Right lung (tissue), 10 donors: ENCODE measurements at places on chromosomes 5 and 9. TPM values are rescaled to one million over a fixed set of nuclear protein-coding genes. Genes with fewer than 3 reads are reported as not detected.

Gene TMEM232
- 5.1 TPM for polyA plus RNA-seq

DNA sequence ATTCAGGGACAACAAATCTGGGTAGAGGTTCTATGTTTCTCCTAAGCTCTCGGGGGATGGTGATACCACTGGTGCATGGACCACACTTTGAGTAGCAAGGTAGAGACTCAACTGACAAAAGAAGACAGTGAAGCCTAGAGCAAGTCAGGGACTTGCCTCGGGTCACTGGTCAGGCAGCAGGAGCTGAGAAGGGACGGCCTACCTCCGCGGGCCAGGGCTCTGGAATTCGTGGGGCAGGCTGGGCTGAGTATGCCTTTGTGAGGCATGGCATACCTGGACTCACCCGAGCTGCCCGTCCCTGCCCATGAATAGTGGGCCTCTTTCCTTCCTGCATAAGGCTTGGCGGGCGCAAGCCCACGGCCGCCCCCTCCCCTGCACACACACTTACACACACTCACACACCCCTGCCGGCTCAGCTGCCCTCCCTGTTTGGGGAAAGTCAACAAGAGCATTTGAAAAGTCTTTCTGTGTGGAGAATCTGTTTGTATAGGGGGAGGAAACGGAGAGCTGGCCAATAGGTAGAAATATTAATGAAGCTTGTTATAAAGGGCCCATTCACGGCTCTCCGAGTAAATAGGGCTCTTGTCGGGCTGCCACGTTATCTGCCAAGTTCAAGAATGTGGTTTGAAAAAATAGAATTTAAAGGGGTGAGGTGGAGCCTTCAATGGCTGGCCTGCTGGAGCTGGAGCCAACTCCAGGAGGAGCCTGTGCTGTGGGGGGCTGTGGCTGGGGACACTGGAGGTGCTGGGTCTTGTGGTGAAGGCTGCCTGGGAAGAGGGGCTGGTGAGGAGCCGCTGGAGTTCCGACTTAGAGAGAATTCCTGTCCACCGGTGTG is 19.1 kb upstream of the KIF12 start:
- peak; percentile 70 for DNase-seq

GRCh38 chr9:129250786-129251185 is 72.7 kb upstream of the IER5L start:
- DNase-seq = no peak

DNA sequence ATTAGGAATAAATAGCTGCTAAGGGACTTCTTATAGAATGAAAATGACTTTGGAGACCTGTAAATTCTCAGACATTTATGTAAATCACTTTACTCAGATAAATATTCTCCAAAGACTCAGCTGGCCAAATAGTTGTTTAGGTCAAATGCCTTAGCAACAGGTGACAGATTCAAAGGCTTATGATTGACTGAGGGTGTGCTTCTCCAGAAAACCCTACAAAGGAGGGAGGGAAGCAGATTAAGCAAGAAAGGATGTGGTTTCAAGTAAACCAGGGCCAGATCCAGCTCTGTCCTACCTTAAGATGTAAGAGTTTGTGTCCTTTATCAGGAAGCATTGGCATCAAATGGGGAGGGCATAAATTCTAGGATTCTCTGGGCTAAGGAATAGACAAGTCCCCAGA is 433.0 kb downstream of the TLE1 start:
- DNase-seq = no peak

Gene SLC9A3
- 3.7 TPM for polyA plus RNA-seq

- no peak for DNase-seq
Observed at GRCh38 chr5:149172261-149172660, 31.0 kb downstream of the ABLIM3 start.

GRCh38 chr5:143771189-143771588 is 40.8 kb upstream of the HMHB1 start:
- DNase-seq = no peak

DNA sequence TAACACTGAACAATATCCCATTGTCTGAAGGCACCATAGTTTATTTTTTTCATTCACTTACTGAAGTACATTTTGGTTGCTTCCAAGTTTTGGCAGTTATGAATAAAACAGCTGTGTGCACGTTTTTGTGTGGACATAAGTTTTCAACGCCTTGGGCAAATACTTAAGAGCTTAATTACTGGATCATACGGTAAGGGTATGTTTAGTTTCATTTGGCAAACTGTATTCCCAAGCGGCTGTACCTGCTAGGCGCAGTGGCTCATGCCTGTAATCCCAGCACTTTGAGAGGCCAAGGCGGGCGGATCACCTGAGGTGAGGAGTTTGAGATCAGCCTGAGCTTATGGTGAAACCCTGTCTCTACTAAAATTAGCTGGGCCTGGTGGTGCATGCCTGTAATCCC is 63.7 kb upstream of the FAM120A start:
- no peak for DNase-seq

DNA sequence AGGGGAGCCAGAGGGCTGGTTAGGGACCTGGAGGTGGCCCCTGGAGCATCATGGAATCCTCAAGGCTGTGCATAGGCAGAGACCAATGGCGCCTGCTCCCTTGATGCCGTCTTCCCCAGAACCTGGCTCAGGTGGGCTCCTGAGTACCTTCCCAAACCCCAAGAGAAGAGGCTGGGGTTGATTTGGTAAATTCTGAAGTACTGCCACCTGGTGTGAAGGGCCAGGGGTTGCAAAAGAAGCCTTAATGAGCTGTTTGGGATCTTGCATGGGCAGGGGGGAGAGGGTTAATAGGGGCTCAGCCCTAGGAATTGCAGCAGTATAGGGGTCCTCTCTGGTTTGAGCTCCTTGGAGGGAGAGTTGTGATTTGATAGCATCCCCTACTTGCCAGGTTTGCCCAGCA is 52.1 kb downstream of the CYSTM1 start:
- DNase-seq = no peak

DNA sequence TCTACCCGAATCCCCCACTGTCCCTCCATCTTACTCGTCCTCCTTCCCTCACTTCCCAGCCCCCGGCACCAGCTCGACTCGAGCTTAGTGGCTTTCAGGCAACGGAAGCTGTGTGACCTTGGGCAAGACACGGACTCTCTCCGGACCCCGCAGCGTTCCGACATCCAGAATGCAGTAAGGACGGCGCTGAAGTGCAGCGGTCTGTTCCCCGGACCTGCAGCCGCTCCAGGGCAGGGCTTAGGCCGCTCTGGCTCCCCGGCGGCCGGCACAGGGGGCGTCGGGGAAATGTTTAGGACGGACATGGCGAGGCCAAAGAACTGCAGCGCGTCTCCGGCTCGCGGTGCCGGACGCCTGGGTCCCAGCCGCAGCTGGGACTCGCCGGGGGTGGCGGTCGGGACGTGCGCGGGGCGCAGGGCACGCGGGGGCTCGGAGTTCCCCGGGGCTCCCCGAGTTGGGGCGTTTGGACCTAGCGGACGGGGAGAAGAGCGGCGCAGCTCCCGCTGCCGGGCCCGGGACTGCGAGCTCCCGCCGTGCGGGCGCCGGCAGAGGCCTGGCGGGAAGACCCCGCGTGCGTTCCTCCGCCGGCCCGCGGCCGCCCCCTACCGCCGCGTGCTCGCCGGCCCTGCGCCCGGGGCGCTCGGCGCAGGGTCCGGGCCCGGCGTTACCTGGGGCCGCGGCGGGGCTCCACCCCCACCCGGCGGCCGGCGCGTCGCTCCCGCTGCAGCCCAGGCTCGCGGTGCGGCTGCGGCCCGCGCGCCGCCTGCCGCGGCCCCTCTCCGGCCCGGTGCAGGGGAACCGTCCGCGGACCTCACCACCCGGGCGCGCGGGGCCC is 5.6 kb upstream of the RNF44 start:
- peak; percentile 19 for DNase-seq

DNA sequence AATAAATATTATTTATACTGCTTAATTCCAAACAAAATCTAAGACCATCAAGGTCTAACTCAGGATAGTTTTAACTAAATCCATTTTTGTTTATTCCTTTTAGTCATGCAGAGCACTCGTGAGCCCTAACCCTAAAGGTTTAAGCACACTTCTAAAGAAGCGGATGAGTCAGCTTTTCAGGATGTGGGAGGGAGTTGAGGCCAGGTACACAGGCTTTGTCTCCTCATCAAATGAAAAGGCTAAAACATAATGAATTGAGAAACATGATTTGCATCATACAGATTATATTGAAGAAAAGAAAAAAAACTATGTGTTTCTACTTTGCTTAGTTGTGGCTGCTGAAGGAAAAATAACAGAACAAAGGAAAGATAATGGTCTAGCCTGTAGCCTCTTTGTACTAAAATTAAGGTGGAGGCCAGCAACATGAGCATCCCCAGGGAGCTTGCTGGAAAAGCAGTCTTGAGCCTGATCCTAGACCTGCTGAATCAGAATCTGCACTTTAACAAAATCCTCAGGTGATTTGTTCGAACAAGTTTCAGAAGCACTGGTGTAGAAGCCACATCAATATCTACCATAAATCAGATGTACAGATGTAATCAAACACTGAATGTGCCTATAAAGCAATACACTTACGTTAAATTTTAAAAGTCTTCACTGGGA is 21.1 kb upstream of the ISCA1 start:
- DNase-seq = no peak

Gene HSPB3
- polyA plus RNA-seq = not detected

DNA sequence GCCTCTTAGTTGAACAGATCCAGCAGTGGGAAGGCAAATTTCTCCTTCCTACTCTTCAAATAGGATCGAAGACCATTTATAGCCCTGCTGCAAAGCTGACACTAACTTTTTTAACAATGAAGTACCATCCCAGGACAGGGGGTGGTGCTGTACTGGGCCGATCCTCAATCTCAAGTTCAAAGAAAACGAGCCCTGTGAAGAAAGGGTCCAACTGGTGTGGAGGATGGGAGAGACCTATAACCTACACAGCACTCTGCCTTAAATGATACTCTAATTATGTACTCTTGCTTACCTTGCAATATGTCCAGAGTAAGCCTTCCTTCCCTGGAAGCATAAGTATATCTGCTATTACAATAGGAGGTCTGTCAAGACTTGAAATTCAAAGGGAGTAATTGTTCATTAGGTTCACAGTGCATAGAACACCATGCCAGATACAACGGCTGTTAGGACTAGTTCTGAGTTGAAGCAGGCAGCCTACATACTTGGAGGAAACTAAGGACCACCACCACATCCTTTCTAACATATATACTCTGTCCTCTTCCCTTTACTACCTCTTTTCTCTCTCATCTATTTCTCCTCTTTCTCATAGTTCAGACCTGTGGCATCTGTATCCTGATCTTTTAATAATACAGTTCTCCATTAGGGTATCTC is 6.2 kb downstream of the ETF1 start:
- no peak for DNase-seq

DNA sequence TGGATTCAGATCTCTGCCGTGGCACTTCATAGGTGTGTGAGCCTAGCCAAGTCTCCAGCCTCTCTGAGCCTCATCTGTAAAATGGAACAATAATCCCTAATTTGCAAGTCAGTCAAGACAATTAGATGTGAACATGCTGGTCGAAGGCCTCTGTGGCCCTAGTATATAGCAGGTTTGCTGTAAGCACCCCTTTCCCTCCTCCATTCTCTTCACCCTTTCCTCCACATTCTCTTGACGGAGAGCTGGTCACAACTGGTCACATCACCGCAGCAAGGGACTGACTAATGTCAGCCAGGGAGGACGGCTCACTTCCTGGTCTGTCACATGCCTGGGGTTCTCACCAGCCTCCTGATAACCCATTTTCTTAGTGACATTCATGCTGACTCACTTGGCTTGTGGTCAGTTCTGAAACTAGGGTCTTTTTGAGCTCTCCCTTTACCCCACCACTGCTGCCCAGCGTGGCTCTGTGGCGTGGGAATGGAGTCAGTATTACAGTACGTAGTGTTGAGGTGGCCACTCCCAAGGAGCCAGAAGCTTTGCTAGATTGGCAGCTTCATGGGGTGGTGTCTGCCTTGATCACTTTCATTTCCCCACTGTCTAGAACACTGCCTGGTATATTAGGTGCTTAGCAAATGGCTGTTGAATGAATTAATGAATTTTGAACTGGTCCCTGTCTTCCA is 47.8 kb downstream of the ERGIC1 start:
- DNase-seq = no peak

- DNase-seq = no peak
Observed at GRCh38 chr9:126513159-126514036, 100.3 kb upstream of the LMX1B start.

DNA sequence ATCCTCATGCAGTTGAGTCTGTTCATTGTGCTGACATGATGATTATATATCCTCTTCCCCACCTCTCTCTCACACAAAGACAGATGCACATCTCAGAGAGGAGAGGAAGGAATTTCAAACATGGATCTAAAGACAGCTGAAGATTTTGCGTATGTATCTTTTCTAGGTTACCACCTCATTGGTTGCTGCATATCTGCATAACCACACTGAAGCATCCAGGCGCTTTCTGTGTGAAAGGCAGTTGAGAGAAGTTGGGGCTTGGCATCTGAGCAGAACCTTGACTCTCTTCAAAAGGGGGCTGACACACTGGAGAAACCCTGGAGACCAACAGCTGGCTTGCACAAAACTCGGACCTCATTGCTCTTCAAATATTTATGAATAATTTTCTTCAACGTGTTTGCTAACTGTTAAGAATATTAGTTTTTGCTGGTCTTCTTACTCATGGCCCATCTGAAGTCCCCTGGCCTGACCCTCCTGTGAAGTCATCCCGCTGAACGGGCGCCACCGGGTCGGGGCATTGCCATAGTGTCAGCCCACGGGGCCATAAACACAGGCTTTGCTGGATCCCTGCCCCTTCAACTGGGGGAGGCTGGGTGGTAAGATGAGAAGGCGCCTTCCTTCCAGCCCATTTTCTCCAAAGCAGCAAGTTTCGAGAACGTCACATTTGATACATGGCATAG is 593.2 kb upstream of the CLINT1 start:
- DNase-seq = no peak

Gene CA9
- 0.51 TPM for polyA plus RNA-seq

GRCh38 chr9:92663951-92664350 is 6.0 kb downstream of the IPPK start:
- DNase-seq = no peak

DNA sequence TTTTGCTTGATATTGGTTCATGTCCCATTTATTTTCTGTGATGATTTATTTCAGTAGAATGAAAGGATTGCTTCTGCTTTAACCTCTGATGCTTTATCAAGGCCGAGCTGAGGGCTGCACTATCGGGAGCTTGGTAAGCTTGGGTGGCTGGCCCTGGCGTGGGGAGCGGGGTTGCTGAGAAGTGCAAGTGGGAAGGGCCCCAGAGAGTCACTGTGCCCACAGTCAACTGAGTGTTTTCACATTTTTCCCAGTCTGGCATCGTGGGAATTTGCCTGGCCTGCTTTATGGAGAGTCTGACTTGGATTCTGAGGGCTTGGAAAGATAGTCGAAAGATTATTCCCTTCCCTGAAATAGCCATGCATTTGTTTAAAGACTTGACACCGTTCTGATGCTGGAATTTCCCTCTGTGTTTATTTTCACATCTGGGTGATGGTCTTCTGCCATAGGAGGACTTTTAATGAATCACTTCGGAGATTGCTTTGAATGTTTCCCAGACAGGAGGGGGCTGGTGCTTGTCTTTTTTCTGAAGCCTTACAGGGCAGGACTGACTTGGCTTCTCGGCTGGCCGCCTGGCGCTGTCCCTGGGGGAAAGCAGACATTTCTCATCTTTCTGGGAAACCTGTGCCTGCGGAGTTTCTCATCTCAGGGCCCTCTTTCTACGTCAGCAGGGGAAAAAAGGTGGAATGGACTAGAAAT is 139.0 kb downstream of the BOD1 start:
- DNase-seq = no peak

Gene INVS
- 26.8 TPM for polyA plus RNA-seq

Gene RCL1
- 16.9 TPM for polyA plus RNA-seq
